ENCODE measurements at places on chromosomes 7 and 10. TPM values are rescaled to one million over a fixed set of nuclear protein-coding genes. Genes with fewer than 3 reads are reported as not detected.

- ATAC-seq: no peak
Observed at GRCh38 chr7:55570939-55571338, 1.4 kb downstream of the VOPP1 start.

DNA sequence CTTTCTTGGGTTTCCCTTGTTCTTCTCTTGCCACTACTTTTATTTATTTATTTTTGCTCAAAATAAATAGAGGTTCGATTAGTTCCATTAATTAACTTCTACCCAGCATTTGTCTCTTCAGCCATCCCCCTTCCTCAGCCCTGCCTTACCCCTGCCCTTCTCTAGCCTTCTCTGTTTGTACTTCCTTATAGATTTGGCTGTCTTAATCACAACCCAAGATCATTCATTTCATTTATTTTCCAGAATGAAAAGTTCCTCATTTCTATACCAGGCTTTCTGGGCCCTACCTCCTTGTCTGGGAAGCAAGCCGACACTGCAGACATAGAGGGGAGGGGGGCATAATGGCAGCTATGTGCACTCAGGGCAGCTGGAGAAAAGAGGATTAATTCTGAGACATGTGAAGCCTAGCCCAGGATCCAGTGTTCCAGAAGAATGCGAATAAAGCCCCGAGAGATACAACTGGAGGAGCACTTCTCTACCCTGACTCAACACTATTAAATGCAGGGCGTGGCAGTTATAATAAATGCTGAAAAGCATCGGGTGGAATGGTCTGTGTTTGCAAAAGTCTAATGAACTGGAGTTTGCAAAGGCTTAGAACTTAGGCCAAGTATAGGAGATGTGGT lies 6.4 kb upstream of the PDCD4 start:
- peak; percentile 9 for ATAC-seq

DNA sequence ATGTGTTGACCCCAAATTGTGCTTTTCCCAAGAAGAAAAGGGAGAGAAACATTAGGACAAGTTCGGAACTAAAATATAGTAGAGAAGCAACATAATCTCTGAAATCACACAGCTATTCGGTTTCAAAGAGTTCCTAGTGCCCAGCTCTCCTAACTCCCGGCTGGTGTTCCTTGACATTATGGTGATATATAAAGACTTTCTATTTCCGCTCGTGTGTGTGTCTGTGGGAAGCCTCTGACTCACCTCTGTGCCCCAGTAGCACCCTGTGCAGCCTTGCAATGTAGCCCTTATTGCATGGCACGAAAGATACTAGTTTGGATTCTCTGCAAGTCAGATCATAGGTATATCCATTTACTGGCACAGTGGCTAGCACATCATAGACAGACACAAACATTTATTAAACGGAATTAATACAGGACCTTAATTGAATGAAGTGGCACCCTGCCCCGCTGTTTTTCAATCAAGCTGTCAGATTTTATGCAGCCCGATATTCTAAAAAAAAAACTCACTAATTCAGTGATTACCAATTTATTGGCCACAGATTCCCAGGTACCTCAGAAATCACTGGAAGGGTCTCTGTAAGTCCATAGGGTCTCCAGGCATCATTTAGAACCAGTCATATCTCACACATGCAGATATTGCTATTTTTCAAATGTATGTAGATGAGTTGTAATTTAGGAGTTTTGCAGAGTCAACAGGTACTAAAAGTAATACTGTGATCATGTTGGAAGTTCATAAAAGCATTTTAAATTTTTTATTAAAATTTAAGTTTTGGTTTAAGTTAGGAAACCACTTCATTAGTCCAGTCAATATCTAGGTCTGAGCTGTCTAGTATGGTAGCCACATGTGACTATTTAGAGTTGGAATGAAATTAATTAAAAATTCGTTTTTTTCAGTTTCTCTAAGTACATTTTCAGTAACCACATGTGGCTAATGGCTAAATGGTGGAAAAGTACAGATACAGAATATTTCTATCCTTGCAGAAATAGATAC lies 43.3 kb downstream of the SFTPD start:
- no peak for ATAC-seq

- no peak for ATAC-seq
Observed at GRCh38 chr7:27606270-27607209, 56.1 kb downstream of the HIBADH start.

DNA sequence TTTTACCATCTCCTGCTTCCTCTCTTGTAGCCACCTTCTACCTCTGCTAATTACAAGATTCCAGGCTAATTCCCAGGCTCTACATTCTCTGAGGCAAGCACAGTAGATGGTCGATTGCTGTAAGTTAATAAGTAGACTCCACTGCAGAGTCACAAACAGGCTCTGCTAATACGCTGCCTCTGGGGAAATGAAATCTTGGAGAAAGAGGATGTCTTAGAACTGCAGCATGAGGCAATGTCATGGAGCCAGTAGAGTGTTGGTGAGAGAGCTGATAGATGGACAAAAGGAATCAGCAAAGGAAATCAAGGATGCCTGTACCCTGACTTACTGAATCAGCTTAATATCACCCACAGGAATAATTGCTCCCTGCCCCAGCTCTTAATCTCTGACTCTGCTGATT lies 1260.3 kb downstream of the XPNPEP1 start:
- ATAC-seq: no peak

DNA sequence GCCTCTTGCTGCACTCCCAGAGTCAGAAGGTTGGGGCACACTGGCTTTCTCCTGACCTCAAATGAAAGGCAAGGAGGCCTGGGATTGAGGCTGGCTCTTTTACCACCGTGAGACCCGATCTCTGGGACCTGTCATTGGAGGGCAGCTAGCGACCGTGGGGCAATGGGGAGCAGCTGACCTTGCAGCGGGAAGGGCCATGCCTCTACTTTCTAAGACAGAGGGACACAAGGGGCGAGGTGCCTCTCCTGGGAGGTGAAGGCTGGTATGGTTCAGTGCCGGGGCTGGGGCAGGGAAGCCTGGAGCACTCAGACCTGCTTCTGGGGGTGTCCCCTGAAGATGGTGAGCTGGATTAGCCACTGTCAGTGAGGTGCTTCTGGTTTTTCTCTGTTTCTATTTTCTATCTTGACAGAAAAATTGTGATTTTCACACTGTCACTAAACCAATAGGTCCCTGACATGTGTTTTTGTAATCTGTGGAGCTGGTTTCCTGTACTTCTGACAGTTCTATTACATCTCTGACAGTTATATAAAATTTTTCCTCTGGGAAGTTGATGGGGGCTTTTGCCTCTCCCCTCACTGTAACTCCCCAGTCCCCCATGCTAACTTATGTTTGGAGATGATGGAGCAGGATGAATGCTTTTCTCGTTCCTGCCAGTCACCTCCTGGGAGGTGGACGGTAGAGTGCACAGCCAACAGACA lies 340.8 kb downstream of the RPS24 start:
- ATAC-seq: no peak

DNA sequence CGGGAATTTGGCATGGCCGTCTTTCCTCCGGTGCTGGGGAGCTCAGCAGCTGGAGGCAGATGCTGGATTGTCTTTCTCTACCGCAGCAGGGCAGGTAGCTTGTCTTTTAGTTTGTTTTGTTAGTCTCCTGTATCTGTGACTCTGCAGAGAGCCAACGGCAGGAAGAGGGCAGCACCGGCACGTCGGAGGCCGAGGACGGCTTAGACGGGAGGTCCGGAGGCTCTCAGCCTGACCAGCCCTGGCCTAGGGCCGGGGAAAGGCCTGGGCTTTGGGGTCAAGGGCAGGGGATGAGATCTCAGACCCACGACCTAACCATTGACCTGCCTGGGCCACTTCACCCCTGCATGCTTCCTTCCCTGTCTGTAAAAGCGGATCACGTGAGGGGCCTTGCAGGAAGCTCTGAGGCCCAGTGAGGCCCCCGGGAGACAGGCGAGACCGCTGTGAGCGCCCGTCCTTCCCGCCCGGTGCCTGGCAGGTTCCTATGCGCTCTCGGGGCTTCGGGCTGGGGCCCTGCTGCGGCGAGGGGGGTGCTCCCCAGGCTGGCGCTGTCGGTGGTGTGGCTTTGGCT lies 72.7 kb downstream of the LHPP start:
- no peak for ATAC-seq

DNA sequence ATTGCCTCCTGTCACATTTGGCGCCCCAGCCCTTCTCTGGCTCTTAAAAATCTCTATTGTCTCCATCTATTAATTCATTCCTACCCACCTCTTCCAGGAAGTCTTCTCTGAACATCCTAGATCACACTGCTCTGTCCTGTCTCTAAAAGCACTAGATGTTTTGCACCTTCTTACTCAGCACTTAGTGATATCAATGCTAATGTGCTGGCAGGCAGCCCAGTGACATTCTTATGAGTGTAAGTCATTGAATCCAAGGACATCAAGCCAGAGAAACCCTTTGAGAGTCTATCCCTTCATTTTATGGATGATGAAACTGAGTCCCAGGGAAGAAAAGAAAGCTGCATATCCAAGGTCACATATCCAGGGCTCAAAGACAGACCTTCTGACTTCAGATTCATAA lies 48.3 kb upstream of the PAX2 start:
- ATAC-seq: no peak

GRCh38 chr10:20856484-20856883 lies 40.6 kb downstream of the NEBL start:
- no peak for ATAC-seq

DNA sequence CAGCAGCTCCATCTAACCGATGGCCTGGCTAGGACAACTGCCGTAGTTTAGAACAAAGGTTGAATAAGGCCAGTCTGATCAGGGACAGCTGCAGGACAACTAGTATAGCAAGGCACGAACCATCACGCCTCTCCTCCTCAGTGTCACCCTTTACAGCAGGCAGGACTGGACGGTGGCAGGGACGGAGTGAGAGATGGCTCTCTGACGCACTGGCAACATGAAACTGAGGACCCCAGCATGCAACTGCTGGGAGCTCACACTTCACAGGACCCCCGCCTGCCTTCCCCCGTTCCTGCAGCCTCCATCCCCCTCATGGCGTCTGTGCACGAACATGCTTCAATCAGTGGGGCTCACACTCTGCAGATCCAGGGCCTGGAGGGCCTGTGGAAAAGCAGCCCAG lies 53.7 kb downstream of the ZRANB1 start:
- ATAC-seq: no peak

DNA sequence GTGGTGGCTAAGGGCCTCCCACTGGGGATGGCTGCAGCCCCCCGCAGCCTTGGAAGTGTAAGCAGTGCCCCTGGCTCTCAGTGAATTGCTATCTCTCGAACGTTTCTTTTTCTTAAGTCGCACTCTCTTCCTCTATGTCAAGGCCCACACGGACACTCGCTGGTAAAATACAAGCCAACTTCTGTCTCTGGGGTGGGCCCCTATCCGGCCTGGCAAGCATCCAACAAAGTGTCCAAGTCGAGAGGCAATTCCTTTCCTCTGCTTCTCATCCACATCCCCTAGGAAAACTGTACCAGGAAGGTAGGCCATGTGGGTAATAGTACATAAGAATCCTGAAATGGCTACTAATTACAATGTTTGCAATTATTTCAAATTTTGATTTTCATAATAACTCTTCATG lies 194.9 kb upstream of the MGMT start:
- no peak for ATAC-seq

- ATAC-seq: no peak
Observed at GRCh38 chr7:156386097-156386496, 254.5 kb upstream of the RNF32 start.

DNA sequence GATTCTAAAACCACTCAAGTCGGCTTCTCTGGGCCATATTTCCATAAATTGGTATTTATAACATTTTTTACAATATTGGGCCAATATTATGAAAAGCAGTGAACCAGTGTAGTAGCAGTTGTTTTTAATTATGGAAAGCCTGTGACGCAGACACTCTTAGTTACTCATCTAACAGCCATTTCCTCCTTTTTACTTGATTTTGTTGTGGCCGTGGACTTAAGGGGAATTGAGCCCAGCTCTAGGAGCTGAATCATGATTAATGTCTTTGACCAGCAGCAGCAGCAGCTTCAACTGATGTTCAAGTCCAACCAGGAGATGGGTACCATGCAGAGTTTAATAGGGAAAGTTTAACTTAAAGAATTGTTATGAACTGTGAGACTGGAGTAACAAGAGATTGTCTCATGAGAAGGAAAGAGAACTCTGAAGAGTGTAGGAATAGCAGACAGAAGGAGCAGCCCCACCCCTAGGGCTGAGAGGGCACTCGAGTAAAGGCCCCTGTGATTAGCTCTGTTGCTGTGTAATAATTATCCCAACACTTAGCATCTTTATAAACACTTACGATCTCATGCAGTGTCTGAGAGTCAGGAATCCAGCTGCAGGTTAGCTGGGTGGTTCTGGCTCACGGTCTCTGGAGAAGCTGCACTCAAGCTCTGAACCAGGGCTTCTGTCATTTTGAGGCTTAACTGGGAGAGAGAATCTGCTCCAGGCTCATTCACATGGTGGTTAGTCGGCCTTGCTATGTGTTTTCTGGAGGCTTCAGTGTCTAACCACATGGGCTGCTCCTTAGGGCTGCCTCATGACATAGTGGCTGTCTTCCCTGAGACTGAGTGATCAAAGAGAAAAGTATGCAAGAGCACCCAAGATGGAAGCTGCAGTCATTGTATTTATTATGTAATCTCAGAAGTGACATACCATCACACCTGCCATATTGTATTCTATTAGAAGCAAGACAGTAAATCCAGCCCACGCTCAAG lies 4.6 kb downstream of the LANCL2 start:
- ATAC-seq: peak; percentile 9

DNA sequence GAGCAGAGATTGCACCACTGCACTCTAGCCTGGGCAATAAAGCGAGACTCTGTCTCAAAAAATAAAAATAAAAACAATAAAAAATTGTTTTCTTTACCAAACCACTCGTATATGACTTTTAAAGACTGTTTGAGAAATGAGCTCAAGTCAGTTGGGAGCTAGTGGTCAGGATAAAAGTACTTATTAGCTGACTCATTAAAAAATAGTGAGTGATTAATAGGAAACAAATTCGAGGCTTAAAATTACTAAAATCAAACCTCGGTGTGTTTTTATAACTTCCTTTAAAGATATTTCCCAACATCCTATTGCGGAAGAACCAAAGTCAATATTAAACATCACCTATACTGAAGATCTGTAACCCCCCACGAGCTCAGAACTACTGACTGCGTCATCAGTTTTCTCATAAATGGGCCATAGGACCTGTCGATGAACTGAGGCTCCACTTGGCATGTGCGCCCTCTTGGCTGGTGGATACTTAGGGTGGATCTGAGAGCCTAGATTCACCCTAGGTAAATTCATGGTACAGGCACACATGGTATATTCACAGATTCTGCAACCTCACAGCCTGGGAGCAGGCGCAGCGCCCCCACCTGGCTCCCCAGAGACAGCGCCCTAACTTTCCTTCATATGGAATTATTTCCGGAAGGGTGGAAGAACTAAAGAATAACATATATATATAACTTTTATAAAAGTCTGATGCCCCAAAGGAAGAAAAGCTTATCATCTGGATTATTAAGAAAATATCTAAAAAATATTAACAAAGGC lies 9.2 kb downstream of the MKI67 start:
- no peak for ATAC-seq

Gene MARVELD1
- 3.7 TPM for total RNA-seq

Gene MLXIPL
- total RNA-seq: 0.76 TPM

Gene STOX1
- total RNA-seq: 0.36 TPM

Gene COL17A1
- total RNA-seq: 0.86 TPM

Gene PAPOLB
- 0.47 TPM for total RNA-seq

Gene RPEL1
- 1.5 TPM for total RNA-seq

Measured in motor neuron (in vitro differentiated cells).